CD4-positive, alpha-beta T cell treated with Interleukin-15 for 4 hours (primary cell): ENCODE measurements at places on chromosomes 7 and 10.
A peak's percentile ranks its signal among the peaks of the same experiment; 100 is the strongest.

DNA sequence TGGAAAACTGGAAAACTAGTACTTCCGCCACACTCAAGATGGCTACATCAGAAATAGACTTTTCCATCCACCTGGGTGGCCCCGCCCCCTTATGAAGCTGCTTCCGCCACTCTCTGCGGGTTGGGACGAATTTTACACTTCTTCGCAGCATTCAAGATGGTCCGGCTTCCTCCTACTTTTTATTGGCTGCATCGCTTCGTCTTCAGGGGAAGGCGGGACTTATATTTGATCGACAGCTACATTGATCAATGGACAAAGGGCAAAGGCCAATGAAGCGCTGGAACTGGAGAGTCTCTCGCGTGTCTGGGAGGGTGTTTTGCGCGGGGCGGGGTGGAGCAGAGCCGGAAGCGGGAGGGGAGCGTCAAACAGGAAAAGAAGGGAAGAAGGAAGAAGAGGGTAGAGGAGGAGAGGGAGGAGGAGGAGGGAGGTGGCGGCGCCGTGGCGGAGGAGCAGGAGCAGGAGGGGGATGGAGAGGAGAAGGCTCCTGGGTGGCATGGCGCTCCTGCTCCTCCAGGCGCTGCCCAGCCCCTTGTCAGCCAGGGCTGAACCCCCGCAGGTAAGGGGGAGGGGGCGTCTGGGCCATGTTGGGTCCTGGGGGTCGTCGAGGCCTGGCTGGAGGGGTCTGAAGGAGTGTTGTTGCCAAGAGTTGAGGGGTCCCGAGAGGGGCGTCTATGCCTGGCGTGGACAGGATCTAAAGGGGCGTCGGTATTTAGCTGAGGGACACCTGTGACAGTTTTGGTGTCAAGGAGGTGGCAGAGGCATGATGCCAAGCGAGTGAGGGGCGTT lies at the start of gene WBP1L:
Gene WBP1L, plus strand, starts transcription at position 361 of the 786 bp plus-strand sequence. Its CDS starts 106 bp downstream, at position 467.
- peak; percentile 98 for DNase-seq

DNA sequence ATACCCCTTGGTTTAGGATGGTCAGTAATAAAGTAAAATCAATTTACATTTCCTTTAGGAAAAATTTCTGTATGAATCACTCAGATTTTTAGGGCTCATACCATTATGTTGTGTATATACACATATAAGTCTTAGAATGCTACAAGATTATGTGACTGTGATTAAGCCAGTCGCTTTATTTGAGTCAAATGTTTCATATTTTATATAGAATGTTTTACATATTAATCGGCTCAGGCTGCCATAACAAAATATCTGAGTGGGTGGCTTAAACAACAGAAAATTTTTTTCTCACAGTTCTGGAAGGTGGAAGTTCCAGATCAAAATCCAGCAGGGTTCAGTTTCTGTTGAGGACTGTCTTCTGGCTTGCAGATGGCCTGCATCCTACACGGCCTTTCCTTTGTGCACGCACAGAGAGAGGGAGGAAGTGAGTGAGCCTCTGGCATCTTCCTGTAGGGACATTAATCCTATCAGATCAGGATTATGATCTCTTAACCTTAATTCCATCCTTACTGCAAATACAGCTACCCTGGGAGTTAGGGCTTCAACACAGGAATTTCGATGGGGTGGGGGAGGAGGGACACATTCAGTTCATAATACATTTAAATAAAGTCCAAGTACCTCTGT lies 198.0 kb downstream of the PHF14 start:
- no peak for DNase-seq

- DNase-seq, result no peak
Observed at GRCh38 chr10:79090134-79090803, 21.5 kb downstream of the ZMIZ1 start.

DNA sequence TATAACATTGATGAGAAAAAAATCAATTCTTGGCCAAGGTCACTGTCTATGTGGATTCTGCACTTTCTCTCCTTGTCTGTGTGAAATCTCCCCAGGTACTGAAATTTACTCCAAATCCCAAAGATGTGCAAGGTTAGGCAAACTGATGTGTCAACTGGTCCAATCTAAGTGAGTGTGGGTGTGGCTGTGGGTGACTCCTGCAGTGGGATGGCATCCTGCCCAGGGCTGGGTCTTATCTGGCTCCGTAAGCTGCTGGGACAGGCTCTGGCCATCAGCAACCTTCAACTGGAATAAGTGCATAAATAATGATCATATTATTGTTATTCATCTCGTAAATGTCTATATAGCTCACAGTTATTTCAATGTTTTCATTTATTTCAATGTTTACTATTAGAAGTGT lies 79.3 kb downstream of the JCAD start:
- no peak for DNase-seq
